ENCODE measurements at places on chromosomes 1 and 21. TPM values are rescaled to one million over a fixed set of nuclear protein-coding genes. Genes with fewer than 3 reads are reported as not detected.

DNA sequence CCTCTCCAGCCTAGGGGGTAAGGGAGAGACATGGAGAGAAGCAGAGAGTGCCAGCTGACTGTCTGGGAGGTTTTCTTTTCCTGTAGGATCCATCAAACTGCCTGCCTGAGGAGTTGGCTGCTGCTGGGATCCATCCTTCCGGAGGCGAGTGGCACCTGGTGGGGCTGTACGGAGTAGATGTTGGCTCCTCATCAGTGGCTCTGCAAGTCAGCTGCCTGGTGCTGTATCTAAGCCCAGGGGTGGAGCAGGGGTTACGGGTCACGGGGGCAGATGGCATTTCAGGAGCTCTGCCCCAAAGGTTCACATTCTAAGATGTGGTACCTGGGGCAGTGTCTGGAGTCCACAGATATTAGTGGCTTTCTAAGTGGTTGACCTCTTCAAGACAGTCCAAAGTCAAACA is 128.0 kb downstream of the ACTL8 start:
- H3K4me1 ChIP-seq: peaks cover 8% of the 10 kb centered on the region
- DNase-seq: no peak
- no peaks in the 10 kb centered on the region for H3K27me3 ChIP-seq
- H3K4me3 ChIP-seq: no peak overlapping the region

DNA sequence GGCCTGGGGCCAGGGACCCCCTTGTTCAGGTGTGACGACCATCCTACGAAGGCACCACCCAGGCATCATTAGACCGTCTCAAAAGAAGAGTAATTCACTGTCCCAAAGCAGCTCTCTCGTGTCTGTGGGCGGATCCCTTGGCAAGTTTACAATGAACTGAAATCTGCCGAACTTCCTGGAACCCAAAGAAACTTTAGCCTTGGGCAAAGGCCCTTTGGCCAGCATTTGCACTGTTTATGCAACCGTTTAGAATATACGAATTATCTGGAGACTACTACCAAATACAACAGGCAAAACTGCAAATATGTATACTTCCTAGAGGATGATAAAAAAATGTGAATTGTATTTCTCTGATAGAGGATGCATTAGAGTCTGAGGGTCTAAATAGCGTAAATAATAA is 1.4 kb upstream of the SOD1 start:
- no peaks in the 10 kb centered on the region for H3K27me3 ChIP-seq
- peak; percentile 69 for DNase-seq
- peaks cover 31% of the 10 kb centered on the region for H3K36me3 ChIP-seq

- no peaks in the 10 kb centered on the region for H3K27me3 ChIP-seq
- peaks cover 24% of the 10 kb centered on the region for H3K4me1 ChIP-seq
- H3K36me3 ChIP-seq: no peaks in the 10 kb centered on the region
- peak; percentile 52 for DNase-seq
Measured at GRCh38 chr1:199272139-199272544, 633.3 kb downstream of the PTPRC start.

- no peak overlapping the region for H3K4me3 ChIP-seq
- DNase-seq: peak; percentile 12
- no peak overlapping the region for H3K27ac ChIP-seq
- H3K36me3 ChIP-seq: no peaks in the 10 kb centered on the region
Measured at GRCh38 chr1:67130673-67131072, 4.1 kb downstream of the C1orf141 start.

GRCh38 chr1:84753516-84754385 is 63.5 kb upstream of the SSX2IP start:
- peak; percentile 63 for DNase-seq
- no peaks in the 10 kb centered on the region for H3K27me3 ChIP-seq
- H3K4me1 ChIP-seq: peaks cover 22% of the 10 kb centered on the region
- no peaks in the 10 kb centered on the region for H3K36me3 ChIP-seq
- H3K27ac ChIP-seq: no peak overlapping the region

DNA sequence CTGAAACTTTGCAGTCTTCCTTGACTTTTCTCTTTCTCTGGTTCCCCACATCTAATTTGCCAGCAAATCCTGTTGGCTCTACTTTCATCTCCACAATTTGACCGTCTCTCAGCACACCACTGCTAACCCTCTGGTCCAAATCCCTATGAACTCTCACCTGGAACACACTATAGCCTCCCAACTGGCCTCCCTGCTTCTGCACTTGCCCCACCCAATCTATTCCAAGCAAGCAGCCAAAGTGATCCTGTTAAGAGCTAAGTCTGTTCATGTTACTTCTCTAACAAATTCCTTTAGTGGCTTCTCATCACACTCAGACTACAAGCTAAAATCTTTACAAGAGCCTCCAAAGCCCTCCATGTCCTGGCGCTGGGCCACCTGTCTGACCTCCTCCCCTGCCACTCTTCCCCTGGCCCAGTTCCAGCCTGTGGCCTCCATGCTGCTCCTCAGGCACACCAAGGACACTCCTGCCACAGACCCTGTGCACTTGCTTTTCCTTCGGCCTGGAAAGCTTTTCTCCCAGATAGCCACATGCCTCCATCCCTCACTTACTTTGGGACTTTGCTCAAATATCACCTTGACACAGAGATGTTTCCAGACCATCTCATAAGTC is 104.1 kb downstream of the DTL start:
- H3K36me3 ChIP-seq: no peaks in the 10 kb centered on the region
- H3K27me3 ChIP-seq: no peaks in the 10 kb centered on the region
- H3K4me3 ChIP-seq: no peak overlapping the region

GRCh38 chr1:103144681-103145080 is 36.4 kb upstream of the COL11A1 start:
- H3K27ac ChIP-seq: no peak overlapping the region
- H3K4me1 ChIP-seq: no peaks in the 10 kb centered on the region
- H3K27me3 ChIP-seq: peaks cover 15% of the 10 kb centered on the region
- H3K36me3 ChIP-seq: no peaks in the 10 kb centered on the region
- DNase-seq: no peak

DNA sequence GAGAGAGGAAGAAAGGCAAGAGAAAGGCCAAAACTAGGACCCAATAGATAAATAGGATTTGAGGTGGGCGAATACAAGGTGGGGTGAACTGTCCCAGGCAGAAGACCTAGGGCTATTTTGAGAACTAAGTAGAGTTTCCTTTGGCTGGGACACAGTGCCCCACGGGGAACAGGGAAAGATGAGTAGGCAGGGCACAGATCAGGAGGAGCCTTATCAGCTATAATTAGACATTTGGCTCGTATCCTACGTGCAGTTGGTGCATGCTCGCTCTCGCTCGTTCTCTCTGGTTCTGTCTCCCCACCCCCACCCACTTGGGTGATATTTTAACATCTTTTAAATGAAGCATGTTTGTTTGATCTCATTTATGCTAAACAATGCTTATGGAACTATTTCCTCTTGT is 235.0 kb upstream of the JUN start:
- H3K36me3 ChIP-seq: no peaks in the 10 kb centered on the region
- no peaks in the 10 kb centered on the region for H3K27me3 ChIP-seq
- peaks cover 37% of the 10 kb centered on the region for H3K4me1 ChIP-seq
- H3K4me3 ChIP-seq: no peak overlapping the region

DNA sequence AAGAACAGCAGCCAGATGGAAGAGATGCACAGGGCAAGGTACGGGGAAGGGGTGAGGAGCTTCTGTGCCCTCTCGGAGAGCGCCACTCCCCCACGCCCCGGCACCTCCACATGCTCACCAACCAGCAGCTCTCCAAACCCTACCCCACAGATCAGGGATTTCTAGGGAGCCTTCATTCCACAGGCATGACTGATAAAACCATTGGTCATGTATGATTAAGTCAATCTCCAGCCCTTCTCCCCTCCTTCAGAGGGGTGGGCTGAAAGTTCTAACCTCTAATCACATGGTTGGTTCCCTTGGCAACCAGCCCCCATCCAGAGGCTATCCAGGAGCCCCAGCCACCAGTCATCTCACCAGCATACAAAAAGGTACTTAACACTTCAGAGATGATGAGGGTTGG is 144.7 kb downstream of the TGFBR3 start:
- H3K36me3 ChIP-seq: peaks cover 22% of the 10 kb centered on the region
- H3K27me3 ChIP-seq: no peaks in the 10 kb centered on the region
- DNase-seq: no peak

DNA sequence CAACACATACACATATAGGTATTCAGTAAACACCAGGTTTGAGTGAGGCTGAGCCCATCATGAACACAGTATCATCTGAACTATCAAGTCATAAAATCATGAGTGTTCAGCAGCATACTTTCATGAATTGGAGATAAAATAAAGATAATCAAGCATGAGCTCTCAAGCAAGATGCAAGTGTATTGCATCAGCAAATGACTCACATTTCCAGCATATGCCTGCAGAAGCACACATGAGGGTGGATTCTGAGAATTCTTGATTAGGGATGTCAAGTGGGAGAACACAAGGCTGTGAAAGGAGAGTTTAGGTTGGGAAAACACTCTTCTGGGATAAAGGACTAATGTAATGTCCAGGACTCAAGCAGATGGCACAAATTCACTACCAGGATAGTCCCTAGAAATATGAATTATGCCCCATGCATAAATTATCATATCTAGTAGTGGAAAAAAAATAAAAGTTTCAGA is 299.2 kb downstream of the SRGAP2C start:
- no peak overlapping the region for H3K4me3 ChIP-seq
- H3K4me1 ChIP-seq: peaks cover 13% of the 10 kb centered on the region
- H3K27ac ChIP-seq: peak overlapping the region; percentile 47

- H3K36me3 ChIP-seq: no peaks in the 10 kb centered on the region
- H3K4me1 ChIP-seq: peaks cover 34% of the 10 kb centered on the region
Measured at GRCh38 chr1:67735806-67736627, 51.0 kb downstream of the GADD45A start.

DNA sequence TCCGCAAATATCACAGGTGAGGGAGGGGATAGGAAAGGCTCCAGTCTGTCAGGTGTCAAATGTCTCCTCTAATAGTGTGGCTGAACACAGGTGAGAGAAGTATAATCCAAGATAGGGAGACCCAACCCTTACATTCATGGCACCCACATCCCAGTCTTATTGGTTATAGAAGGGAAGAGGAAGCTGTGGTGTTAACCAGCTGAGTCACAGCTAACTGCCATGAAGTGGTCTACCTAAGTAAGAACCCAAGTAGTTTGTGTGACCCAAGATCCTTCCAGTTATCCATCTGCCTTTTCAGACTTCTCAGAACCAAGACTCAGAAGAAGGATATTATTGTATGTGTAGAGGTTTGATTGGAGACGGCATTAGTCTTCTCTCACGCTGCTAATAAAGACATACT is 37.1 kb downstream of the DDAH1 start:
- no peak overlapping the region for H3K27ac ChIP-seq
- no peaks in the 10 kb centered on the region for H3K4me1 ChIP-seq
- H3K36me3 ChIP-seq: no peaks in the 10 kb centered on the region
- DNase-seq: no peak
- H3K27me3 ChIP-seq: no peaks in the 10 kb centered on the region

GRCh38 chr1:226062558-226063223 is at the start of gene H3-3A:
Gene H3-3A (plus strand): TSS chr1:226062716. CDS start chr1:226064352, 1,636 bp downstream.
- H3K4me3 ChIP-seq: peak within 1 kb of the TSS; percentile 100
- H3K27me3 ChIP-seq: no peaks in the 10 kb centered on the region
- H3K27ac ChIP-seq: peak within 1 kb of the TSS; percentile 99
- H3K4me1 ChIP-seq: peaks cover 35% of the 10 kb centered on the region

- no peak for DNase-seq
- no peak overlapping the region for H3K4me3 ChIP-seq
- H3K4me1 ChIP-seq: peaks cover 7% of the 10 kb centered on the region
Measured at GRCh38 chr1:216535059-216535458, 111.8 kb upstream of the USH2A start.

- no peak for DNase-seq
- no peaks in the 10 kb centered on the region for H3K4me1 ChIP-seq
- no peaks in the 10 kb centered on the region for H3K27me3 ChIP-seq
- no peak overlapping the region for H3K27ac ChIP-seq
- no peaks in the 10 kb centered on the region for H3K36me3 ChIP-seq
Measured at GRCh38 chr1:229862017-229862774, 204.8 kb upstream of the GALNT2 start.

- H3K27ac ChIP-seq: no peak overlapping the region
- no peaks in the 10 kb centered on the region for H3K27me3 ChIP-seq
- no peak overlapping the region for H3K4me3 ChIP-seq
- DNase-seq: no peak
- no peaks in the 10 kb centered on the region for H3K4me1 ChIP-seq
- no peaks in the 10 kb centered on the region for H3K36me3 ChIP-seq
Measured at GRCh38 chr1:173212952-173213491, 5.9 kb upstream of the TNFSF4 start.

DNA sequence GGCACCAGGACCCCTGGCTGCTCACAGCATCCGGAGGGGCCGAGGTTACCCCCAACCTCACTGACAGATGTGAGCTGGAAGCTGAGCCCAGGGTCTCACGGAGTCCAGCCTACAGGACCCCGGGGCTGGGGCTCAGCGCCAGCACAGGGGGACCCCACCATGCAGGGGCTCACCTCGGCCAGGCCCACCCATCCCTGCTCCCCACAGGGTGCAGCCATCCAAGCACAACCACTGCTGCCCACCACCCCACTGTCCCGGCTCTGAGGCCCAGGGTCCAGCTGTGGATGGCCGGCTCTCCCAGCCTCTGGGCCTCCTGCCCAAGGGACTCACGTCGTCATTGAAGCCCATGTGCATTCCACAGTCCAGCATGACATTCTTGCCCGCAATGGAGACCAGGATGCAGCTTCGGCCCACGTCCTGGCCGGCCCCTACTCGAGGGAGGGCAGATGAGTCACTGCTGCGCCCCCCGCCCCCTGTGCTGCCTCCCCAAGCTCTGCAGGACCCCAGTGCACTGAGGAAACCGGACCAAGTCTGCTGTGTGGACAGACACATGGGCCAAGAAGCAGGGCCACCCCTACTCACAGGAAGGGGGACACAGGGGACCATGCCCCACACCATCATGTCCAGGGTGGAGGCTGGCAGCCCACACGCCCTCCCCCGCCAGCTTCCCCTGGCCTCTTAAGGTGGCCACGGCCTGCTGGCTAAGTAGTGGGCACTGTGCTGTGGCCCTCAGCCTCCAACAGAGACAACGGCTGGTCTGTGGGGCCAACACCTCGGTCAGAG is 3.6 kb downstream of the INTS11 start:
- no peak for DNase-seq
- H3K4me3 ChIP-seq: no peak overlapping the region
- H3K4me1 ChIP-seq: peaks cover 19% of the 10 kb centered on the region
- no peaks in the 10 kb centered on the region for H3K27me3 ChIP-seq
- peaks cover 36% of the 10 kb centered on the region for H3K36me3 ChIP-seq

- peak; percentile 75 for DNase-seq
- H3K27ac ChIP-seq: no peak overlapping the region
- H3K36me3 ChIP-seq: no peaks in the 10 kb centered on the region
- no peak overlapping the region for H3K4me3 ChIP-seq
Measured at GRCh38 chr21:25385911-25386474, 221.3 kb downstream of the MRPL39 start.

GRCh38 chr1:7387053-7387927 is 383.8 kb upstream of the VAMP3 start:
- H3K27me3 ChIP-seq: no peaks in the 10 kb centered on the region
- H3K36me3 ChIP-seq: no peaks in the 10 kb centered on the region
- H3K4me3 ChIP-seq: no peak overlapping the region
- H3K4me1 ChIP-seq: no peaks in the 10 kb centered on the region
- no peak overlapping the region for H3K27ac ChIP-seq

The CNR2 gene
- not detected for total RNA-seq

The TFF3 gene
- total RNA-seq: not detected

The NT5C1A gene
- total RNA-seq: not detected

The B3GALNT2 gene
- 88.4 TPM for total RNA-seq

The FBXO2 gene
- total RNA-seq: 3.3 TPM

The TEX38 gene
- total RNA-seq: not detected

The FCAMR gene
- not detected for total RNA-seq

The VTCN1 gene
- not detected for total RNA-seq

The ZC3H11A gene
- total RNA-seq: 148 TPM

The CELSR2 gene
- 6.9 TPM for total RNA-seq
